ENCODE measurements at places on chromosomes 3 and 15. TPM values are rescaled to one million over a fixed set of nuclear protein-coding genes. Genes with fewer than 3 reads are reported as not detected.

The ISG20 gene
- 6.2 TPM for total RNA-seq

The GPX1 gene
- total RNA-seq, result 118 TPM

The C2CD4A gene
- total RNA-seq, result 0.35 TPM

The KLHL40 gene
- 38.8 TPM for total RNA-seq

The ZKSCAN7 gene
- total RNA-seq, result 16.3 TPM

The HACL1 gene
- 21.1 TPM for total RNA-seq

The EIF3J gene
- total RNA-seq, result 31.8 TPM

The PARP3 gene
- 20.0 TPM for total RNA-seq

The UBE2E1 gene
- 110 TPM for total RNA-seq

The STAC gene
- total RNA-seq, result 14.2 TPM

The DIPK2A gene
- total RNA-seq, result 139 TPM

The SLC2A2 gene
- total RNA-seq, result 15.0 TPM

The CACNA1D gene
- total RNA-seq, result 47.9 TPM
